DMS153 (cell line): ENCODE measurements at places on chromosomes 2 and 18.

DNA sequence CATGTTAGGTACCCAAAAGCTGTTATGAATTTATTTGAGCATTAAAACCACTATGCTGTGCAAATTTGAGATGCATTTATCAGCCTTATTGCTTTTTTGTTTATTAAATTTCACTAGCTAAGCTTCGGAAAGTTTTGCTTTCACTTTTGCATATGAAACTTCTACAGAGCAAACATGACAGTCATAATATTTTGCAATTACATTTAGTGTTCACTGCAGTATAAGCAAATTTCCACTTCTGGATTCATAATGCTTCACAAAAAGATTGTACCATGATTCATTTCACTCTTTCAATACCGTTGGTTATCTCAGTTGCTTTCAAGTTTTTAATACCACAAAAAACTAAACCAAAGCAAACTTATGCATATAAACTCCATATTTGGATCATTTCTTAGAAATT is 228.7 kb upstream of the SLC8A1 start:
- DNase-seq = no peak

DNA sequence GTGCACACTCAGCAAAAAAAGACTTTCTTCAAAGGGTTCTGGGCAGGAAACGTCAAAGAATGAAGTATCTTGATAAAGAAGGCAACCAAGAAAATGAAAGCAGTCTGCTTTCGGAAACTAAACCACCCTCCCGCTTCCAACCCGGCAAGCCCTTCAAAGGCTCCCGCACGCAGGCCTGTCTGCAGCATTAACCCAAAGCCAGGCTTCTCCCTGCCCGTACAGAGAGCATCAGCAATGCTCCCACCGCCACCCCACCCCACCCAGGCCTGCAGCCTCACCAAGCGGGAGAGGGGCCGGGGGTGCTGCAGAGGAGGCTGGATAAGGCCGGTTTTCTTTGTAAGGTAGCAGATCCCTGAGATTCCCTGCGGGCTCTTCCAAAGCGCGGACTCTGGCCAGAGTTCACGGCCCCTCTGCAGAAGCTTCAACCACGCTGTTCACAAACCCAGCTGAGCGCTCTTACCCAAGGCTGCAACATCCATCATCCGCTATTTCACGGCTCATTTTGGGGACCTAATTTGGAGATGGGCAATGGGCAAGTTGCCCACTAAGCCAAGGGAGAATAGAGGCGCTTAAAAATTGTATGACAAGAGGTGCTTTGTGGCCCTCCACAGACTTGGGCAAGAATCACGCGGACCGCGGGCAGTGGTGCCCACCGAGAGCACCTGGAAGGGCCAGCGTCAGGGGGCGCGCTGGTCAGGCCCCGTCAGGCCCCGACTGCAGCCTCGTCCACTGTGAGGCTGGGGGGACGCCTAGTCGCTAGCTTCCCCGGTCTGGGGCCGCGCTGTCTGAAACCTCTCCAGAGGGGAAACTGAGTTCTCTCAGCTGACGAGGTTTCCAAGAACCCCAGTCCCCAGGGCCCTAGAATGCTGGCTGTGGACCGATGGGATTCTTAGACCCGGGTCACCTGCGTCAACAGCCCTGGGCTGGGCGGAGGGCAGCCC is 225.4 kb upstream of the ID2 start:
- DNase-seq = no peak

- no peak for DNase-seq
Measured at GRCh38 chr2:33262097-33262496, 214.4 kb upstream of the RASGRP3 start.

DNA sequence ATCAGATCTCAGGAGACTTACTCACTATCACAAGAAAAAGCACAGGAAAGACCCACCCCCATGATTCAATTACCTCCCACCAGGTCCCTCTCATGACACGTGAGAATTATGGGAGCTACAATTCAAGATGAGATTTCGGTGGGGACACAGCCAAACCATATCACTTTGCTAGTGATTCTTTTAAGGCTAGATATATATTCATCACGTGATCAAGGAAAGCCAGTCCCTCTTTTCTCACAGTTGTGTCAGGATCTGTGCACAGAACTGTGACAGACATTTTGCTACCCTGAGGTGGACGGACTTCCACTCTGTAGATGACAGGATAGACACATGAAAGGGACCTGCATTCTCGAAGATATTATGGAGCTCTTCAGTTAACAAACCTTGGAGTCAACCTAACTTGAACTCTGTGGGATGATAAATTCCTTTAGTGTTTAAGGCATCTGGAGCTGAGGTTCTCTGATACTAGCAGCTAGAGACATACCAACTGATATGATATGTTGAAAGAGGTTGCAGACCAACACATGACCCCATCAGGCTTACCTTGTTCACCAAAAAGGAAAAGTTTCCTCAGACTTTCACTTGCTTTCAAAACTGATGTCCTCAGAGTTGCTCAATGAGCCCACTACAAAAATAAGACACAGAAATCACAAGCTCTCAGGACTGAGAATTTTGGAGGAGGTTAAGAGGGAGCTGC is 66.3 kb upstream of the SCG2 start:
- DNase-seq = no peak

DNA sequence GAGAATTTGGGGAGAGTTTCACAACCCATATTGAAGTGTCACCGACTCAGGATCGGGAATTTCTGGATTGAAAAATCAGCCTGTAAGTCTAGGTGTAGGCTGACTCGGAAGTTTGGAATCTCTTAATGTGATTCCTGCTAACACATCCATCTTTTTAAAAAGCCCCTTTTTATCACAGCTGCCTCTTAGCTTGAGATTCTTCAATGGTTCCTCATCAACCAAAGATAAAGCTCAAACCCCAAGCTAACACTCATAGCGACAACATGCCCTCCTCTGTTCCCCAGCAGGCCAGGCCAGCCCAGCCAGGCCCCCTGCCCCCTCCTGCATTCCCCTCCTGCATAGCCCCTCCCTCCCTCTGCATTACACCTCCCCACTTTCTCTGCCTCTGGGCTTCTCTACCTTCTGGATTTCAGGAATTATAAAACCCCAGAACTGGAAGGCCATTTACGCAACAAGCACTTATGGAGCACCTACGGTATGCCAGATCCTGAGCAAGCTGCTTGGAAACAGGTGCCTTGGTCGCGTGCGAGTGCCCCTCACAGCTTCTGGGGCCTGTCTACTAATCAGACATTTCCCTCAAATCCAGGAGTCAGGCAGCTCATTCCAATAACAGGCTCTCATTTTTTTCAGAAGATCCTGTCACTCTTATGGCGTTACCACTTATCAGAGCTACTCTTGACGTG is 63.4 kb downstream of the EMX1 start:
- DNase-seq = no peak

- DNase-seq = no peak
Measured at GRCh38 chr2:217947383-217948350, 55.1 kb downstream of the TNS1 start.

DNA sequence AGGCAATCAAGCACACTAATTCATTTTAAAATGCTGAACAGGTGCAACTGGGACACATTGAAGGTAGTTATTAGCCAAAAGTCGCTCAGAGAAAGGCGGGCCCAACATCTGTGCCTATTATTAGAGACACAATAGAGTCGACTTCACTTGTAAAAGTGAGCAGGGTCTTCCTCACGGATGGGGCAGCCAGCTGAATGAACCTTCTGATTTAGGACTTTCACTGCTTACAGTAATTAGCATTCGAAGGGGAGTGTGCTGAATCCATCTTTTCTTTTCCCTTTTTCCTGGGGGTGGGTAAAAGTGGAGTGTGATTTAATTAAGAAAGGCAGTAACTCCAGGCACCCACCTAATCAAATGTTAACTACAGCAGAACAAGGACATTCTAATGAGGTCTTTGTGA is 677.7 kb downstream of the DCDC2C start:
- DNase-seq = no peak
